NCI-H1930 (cell line): ENCODE measurements at places on chromosomes 7 and 10.

- DNase-seq = no peak
Measured at GRCh38 chr7:36272567-36273269, 116.9 kb upstream of the ANLN start.

- DNase-seq = no peak
Measured at GRCh38 chr10:92790440-92790839, 57.9 kb upstream of the EXOC6 start.

DNA sequence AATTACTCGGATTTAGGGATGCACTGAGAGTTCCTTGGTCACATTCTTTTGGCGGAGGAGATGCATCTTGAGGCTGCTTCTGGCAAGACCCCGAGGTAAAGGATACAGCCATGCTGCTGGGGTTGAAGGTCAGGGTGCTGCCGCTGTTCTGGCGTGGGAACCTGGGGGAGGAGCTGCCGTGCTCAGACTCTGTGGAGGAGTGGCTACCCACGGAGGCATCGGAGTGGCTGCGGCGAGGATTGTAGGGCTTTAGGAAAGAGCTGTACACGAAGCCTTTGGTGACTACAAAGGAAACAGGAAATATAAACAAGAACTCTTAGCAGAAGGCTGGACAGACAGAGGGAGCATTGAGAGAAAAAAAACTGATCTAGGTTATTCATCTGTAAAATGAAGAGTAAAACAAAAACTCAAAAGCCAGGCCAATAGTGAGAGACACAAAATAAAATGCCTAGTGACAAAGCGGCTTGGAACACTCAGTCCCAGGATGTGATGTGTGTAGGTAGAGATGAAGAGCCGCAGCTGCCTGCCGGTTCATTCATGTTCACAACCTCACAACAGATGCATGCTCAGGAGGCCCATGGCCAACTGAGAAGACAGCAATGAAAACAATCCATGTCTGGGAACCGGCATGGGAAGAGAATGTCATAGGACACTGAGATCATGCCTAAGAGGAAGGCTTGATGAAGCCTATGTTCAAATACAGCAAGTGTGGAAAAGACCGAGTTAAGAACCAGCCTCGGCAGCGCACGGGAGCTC lies 97.8 kb downstream of the ABCC2 start:
- no peak for DNase-seq

GRCh38 chr7:157427811-157428553 lies 91.2 kb downstream of the DNAJB6 start:
- DNase-seq = no peak

- no peak for DNase-seq
Measured at GRCh38 chr7:131222171-131222570, 105.5 kb upstream of the MKLN1 start.

- DNase-seq = no peak
Measured at GRCh38 chr10:15419279-15419874, 48.3 kb upstream of the FAM171A1 start.

DNA sequence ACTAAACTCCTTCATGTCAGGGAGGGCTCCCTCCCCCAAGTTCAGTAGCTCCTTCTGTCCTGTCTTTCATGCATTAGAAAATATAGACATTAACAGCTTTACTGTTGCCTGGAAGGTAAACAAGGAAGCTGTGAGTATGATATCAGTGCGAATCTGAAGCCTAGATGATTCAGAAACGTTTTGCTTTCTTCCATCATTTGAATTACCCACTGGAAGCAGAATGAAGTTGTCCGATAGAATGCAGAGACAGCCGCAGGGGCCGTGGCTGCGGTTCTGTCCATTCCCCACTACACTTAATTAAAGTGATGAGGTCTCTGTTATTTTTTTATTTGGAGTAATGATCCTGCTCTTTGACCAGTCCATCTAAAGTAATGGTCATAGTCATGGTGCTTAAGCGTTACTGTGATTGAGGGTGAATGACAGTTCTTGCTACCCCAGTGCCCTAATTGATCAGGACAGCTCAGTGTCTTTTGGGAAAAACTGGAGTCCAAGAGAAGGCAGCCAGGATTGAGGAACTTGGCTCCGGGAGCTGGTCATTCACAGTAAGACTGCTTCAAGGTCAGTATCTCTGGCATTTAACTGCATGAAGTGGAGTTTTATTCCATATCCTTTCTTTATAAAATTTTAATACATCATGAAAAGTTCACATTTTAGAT lies 69.9 kb downstream of the PTPRE start:
- DNase-seq = no peak

GRCh38 chr7:1631678-1632077 lies 38.4 kb upstream of the ELFN1 start:
- no peak for DNase-seq

DNA sequence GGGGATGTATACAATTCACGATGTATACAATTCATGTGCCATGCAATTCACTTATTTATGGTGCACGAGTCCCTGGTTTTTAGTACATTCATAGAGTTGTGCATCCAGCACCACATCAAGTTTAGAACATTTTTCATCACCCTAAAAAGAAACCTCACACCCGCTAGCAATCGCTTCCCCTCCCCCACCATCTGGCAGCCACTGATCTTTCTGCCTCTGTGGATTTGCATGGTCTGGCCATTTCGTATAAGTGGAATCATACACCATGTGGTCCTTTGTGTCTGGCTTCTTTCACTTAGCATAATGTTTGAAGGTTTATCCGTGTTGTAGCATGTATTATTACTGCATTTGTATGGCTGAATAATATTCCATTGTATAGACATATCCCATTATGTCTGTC lies 52.1 kb downstream of the PRF1 start:
- no peak for DNase-seq

DNA sequence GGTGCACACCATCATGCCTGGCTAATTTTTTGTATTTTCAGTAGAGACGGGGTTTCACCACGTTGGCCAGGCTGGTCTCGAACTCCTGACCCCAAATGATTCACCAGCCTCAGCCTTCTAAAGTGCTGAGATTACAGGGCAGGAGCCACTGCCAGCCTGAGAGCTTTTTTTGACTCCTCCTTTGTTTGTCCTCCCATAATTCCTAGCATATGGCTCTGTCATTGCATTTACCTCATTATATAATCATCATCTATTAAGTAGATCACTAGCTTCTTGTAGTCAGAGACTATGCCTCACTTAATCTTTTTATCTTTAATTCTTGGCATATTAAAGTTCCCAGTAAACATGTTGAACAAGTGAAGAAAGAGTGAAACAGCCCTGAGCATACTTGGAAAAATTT lies 82.1 kb downstream of the CPEB3 start:
- DNase-seq = no peak
